Heart left ventricle (tissue), 16 donors: ENCODE measurements at places on chromosomes 2 and 18. TPM values are rescaled to one million over a fixed set of nuclear protein-coding genes. Genes with fewer than 3 reads are reported as not detected.

Gene EDAR
- total RNA-seq: 0.16 TPM

DNA sequence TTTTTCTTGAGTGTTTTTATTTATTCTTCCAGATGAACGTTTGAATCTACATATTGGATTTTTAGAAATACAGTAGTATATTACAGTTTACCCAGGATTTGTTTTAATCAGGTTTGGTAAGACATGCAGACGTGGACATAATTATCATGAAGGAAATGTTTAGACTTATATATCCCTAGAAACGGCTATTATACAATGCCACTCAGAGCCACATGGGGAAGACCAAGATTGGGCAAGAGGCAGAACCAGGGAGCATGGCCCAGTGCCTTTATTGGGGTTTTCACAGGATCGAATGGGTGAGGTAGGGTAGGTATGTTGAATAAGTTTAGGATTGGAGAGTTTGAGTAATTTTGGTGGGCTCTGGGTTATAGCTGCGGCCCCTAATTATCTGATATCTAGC lies 212.2 kb downstream of the CAMKMT start:
- DNase-seq: no peak

DNA sequence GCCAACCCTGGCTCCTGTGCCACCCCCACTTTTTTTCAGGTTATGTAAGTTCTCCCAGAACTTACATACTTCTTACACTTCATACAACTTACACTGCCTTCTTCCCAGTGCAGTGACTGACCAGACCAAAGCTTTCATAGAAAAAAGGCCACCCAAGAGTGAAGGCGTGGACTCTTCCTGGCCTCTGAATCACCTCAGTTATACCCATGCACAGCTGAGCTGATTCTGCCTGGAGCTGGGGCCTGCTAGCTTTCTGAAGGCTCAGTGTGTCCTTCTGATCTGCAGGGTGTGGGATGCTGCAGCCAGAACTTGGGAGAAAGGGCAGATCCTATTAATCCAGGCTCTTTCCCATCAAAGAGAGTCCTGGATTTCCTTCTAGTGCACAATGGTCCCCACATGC lies 216.1 kb downstream of the TTC32 start:
- no peak for DNase-seq

DNA sequence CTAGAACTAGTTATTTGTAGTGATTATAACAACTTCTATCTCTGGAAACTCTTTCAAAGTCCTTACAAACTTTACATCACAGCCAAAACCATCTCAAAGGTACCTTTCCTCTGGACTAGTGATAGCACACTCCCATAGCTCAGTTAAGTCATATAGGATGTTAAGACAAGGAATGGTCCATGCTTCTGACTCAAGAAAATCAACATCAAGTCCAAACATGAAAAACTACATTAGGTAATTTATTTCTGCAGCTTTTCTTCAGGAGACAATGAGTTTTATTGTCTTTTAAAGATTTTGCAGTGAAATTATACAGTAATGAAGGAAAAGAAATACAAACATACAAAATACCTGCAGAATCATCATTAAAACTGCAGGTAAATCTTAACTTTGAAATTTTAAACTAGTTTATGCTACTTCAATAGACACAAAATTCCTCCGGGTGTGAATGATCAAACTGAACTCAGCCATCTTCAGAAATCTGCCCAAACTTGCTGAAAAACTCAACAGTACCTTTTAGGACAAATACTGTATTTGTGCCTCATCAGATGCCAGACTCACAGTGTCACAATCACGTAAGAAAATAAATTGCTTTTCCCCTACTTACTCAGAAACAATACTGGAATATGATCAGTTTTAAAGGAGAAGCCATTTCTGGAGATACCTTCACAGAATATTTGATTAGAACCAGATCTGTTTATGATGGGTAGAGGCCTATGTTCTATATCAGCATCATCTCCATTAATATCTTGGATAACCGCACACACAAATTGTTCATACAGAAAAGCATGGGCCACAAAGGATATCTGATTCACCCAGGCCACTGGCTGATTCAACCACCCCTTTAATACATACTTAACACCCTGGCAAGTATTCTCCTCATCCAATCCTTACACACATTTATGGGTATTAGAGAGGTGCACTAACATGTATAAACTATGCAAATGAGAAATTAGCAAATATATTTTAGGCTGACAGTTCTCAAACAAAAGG lies 2.6 kb downstream of the TMEM131 start:
- no peak for DNase-seq

DNA sequence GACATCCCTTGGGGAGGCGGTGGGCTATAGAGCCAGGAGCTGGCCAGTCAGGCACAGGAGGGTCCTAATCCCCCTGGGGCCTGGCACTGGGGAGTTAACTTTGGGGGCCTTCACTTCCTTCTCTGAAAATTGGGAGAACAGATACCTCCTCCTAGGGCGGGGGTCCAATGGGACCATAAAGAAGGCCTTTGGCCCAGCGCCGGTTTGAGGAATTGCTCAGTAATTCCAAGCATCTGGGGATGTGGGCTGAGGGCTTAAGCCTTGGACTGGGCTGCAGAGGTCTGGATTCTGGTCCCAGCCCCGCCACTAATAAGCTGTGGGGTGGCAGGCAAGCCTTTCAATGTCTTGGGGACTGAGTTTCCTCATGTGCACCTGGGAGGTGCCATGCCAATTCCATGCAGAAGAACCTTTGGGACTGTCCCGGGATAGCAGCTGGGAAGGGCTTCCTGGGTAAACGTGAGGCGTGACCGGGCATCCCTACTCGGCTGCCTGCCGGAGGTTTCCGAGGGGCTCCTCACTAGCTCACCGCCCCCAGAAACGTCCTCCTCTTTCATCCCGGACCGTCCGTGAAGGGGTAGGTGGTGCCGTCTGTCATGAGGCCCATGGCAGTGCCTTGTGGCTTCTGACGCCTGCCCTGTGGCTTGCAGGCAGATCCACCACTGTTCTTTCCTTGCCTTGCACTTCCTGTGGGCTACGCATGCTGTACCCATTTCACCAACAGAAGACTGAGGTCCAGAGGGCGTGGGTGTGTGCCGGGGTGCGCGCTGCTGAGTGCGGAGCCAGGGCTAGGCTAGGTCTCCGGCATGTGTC lies 67.4 kb upstream of the HPCAL1 start:
- DNase-seq: no peak

- DNase-seq: no peak
Observed at GRCh38 chr18:6249170-6249569, 165.5 kb downstream of the L3MBTL4 start.
